Tibial artery (tissue), 4 donors: ENCODE measurements at places on chromosomes 6 and 20.

- peak; percentile 77 for DNase-seq
Measured at GRCh38 chr20:44720621-44720996, 5.4 kb downstream of the CCN5 start.

GRCh38 chr6:48766349-48766748, 655.4 kb upstream of the PTCHD4 start:
- DNase-seq, result no peak

- DNase-seq, result no peak
Measured at GRCh38 chr6:40148882-40149573, 214.8 kb upstream of the MOCS1 start.

- DNase-seq, result no peak
Measured at GRCh38 chr6:31737315-31737990, 1.1 kb upstream of the CLIC1 start.

- peak; percentile 56 for DNase-seq
Measured at GRCh38 chr20:40956542-40957264, 71.9 kb upstream of the TOP1 start.

DNA sequence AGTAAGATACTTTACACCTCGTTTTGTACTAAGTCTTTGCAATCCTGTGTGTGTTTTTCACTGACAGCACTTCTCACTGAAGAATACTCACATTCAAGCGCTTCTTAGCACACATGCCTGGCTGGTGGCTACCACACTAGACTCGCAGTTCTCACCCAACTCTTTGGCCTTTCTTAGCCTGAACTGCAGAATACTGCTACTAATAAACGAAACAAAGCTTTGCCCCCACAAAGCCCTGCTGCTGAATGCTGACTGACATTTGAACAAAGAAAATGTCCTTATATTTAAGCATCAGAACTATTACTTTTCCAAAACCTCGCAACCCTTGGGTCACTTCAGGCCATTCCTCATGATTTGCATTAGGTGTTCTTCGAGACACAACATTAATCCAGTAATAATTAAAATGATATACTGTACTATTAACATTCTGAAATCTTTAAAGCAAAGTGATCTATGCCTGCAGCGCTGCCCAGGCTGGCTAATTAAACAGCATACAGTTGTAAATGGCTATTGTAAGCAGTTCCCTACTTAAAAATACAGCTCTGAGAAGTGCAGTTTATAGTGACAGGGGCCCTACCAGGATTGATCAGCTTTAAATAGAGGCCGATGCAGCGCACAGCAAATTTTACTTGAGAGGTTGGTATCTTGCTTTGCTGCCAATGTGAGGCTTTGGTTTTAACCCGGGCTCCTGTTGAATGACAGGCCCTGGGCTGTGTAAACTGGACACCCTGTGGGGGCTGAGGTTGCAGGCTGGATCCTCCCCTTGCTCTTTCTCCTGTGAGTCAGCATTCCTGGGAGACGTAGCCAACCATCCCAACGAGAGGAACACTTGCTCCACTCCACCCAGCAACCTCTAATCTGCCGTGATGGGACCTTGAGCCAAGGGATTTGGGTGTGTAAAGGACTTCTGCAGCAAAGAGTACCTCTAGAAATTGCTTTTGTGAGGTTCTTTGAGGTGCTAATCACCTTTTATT, 899.0 kb downstream of the TFAP2A start:
- DNase-seq, result no peak

GRCh38 chr20:20018366-20018765, 1.2 kb downstream of the NAA20 start:
- DNase-seq, result no peak
